Activated T-cell treated with anti-CD3 and anti-CD28 coated beads for 1 hour (primary cell): ENCODE measurements at places on chromosomes 1 and 21.

GRCh38 chr1:85295006-85295431, 18.6 kb upstream of the BCL10 start:
- no peak for DNase-seq

GRCh38 chr1:201619513-201619912, 80.6 kb downstream of the NAV1 start:
- DNase-seq = no peak

GRCh38 chr21:45224189-45224938, 63.3 kb downstream of the POFUT2 start:
- DNase-seq = peak; percentile 45

DNA sequence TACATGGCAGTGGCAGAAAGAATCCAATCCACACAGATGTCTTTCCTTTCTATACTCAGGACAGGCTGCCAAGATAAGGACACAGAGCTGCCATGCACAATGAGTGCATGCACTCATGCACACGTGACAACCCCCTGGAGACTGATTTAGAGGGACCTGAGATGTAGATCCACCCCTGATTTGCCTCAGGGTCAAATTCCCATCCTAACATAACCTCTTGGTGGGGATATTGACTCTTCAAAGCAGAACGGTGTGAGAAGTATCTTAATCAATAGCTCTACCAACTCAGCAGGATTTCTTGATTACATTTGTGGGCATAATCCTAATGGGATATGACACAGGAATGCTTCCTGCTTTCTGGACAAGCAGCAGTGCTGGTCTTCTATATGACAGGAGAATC, 125.2 kb upstream of the DSCAM start:
- DNase-seq = no peak

GRCh38 chr1:91835087-91835521, 50.8 kb downstream of the TGFBR3 start:
- DNase-seq = no peak

- no peak for DNase-seq
These were observed 6.8 kb downstream of the ODF2L start for GRCh38 chr1:86389307-86389706.

- DNase-seq = no peak
These were observed 4.7 kb downstream of the IRF6 start for GRCh38 chr1:209800984-209801834.

DNA sequence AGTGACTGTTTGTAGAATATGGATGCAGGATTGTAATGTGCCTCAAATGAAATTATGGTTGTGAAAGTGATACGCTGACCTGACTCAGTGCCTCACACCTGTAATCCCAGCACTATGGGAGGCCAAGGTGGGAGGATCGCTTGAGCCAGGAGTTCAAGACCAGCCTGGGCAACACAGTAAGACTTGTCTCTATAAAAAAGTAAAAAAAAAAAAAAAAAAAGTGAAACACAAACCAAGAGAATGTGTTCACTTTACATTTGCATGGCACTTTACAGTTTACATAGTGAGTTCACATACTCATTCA, 2.0 kb downstream of the CAPN2 start:
- DNase-seq = no peak

GRCh38 chr1:162166917-162167615, 97.6 kb downstream of the NOS1AP start:
- DNase-seq = no peak

DNA sequence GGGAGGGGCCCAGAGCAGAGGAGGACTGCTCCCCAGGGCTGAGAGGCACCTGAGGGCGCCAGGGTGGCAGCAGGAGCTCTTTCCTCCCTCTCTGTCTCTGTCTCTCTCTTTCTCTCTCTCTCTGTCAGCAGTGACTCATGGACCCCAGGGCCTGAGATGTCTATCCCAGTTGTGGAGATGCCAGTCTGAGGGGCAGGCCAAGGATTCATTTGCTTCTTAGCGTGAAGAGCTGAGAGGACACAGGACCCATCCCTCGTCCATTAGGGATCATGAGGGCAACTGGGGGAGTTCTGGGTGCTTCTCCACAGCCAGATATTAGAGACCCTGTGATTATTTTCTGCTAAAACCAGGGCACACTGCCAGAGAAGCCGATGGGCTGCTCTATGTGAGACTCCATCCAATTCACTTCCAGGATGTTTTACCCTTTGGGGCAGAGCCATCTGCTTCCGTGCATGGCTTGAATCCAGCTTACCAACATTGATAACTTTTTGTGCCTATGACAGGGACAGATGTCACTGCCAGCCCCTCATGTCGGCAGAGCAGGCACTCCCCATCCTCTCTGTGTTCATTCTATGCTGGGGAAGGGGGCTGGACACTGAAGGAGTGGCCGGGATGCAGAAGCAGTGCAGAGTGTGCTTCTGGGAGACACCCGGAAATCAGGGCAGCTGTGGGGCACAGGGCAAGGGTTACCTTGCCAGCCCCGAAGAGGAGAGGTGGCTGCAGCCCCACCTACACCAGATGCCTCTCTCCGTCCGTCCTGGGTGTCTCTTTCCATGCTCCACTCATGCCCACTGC, 4.1 kb upstream of the PCBP3 start:
- no peak for DNase-seq

DNA sequence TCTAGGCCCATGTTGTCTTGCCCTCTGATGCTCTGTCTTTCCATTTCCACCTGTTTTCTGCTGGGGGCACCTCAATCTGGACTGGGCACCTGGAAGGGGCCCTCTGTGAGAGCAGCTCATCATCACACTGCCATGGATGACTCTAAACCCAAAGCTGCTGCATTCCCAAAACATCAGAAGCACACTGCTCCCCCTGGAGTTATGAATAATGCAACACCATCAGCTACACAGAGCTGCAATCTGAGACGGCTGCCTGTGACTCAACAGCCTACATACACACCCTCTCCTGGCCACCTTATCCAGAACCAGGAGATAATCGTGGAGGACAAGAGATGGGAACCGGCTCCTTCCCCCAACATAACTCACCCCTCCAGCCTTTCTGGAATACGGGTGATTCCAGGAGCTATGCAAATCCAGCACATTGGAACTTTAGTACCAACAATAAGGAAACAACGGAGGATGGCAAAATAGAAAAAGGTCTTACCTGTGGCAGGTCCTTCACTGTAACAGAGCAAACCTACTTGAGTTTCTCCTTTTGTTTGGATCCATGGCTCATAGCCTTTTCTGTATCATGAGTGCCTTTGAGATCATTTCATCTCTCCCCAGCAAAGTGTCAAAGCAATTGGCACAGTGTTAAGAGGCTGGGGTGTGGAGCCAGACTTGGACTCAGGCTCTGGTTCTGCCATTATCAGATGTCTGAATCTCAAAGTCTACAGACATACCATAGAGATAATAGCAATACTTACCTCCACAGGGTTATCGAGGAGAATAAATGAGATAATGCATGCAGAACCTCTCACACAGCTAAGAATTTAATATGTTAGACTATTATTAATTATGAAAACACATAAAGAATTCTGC, 29.3 kb downstream of the AK2 start:
- no peak for DNase-seq

DNA sequence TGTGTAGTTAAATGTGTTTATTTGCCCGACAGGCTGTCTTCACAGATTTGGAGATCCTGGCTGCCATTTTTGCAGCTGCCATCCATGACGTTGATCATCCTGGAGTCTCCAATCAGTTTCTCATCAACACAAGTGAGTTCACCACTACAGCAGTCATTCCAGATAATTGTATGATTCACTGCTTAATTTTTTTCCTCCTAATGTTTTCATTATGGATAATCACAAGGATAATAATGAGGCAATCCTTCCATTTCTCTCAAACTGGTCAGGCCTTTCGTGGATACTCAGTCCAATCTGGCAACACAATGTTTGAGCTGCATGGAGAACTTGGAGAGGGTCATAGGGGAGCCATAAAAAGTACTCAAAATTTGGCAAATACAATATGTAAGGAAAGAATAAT, 168.3 kb upstream of the SGIP1 start:
- DNase-seq = no peak

- no peak for DNase-seq
These were observed 85.1 kb upstream of the LMO4 start for GRCh38 chr1:87243573-87243972.

DNA sequence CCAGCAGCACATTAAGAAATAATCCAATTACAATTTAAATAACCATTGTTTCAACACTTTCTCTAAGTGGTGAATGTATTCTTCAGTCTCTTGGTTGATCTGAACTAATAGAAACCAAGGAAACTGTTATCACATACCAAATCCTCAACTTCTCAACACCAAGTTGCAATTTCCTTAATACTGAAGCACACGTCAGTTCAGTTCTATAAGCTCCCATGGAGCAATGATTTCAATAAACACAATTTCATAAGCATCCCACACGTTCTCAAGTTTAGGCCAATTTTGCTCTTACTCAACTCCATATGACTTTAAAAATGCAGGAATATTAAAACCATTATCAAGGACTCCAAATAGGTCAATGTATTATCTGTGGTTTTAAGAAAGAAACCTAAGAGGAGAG, 5.8 kb upstream of the ERG start:
- DNase-seq = no peak

GRCh38 chr21:31075848-31076247, 37.6 kb upstream of the KRTAP19-8 start:
- DNase-seq = no peak

- DNase-seq = peak; percentile 19
These were observed 24.4 kb upstream of the CLDN14 start for GRCh38 chr21:36504067-36505058.

DNA sequence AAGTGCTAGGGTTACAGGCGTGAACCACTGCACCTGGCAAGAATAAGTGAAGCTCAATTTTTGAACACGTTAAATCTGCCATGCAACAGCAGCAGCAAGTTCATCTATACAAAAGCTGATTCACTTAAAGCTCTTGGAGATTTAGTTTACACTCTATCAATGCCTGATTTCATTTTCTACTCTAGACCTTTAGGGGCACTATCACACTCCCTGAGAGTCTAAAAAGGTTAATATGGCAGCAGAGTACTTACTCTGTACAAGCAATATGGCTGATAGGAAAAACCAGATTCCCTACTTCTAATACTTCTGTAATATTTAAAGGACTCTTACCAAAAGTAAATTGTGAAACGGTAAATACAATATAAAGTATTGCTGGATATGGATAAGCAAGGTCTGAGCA, 4.8 kb downstream of the RBM34 start:
- no peak for DNase-seq

DNA sequence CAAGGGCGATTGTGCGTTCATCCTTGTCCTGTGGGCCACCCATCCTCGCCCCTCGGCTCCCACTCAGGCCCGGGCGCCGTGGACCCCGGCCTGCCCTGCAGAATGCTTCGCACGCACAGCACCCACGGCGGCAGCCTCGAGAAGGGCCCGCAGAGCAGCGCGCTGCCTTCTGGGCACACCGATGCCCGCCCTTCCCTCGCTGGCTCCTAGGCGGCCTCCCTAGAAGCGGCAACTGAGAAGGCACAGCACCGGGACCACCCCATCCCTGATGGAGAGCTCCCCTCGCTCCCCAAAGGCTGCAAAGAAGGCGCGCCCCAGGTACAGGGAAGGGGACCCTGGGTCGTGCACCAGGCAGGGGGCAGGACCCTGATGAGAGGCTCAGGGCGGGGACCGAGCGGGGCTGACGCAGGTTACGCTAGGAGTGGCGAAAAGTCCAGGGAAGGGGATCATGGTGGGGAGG, 971 bp downstream of the CAPZB start:
- DNase-seq = no peak

DNA sequence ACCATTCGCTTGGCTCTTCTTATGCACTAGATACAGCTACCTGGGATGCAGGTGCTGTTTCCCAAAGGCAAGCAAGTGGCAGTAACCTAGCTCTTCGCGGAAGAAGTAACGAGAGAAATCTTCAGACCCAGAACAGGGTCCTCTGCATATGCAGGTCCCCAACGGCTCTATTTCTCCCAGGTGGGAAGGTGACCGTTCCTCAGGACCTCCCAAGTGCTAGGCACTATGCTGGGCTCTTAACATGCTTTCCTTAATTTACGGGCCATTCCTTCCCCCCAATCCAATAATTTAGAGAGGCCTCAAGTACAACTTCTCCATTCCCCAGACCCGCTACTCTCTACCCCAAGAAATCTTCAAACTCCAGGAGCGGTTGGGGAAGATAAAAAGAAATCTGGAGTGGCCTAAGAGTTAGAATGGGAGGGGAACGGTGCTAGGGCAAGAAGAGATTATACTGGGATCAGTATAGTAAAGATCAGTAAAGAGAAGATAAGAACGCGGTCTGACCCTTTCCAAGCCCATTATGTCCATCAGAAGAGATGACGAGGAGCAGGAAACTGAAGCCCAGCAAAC, 410 bp downstream of the TXNDC12 start:
- DNase-seq = no peak

DNA sequence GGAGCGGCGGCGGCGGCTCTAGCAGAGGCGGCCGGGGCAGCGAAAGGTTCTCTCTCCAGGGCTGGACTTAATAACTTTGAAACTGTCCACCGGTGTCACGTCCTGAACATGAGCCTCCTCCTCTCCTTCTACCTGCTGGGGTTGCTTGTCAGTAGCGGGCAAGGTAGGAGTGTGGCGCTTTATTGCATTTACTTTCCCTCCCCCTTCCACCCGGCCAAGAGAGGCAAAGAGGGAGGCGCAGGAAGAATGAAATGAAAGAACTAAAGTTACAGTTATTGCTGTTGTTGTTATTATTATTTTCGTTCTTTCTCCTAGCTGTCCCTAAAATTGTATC, 214 bp downstream of the NCAM2 start:
- no peak for DNase-seq

DNA sequence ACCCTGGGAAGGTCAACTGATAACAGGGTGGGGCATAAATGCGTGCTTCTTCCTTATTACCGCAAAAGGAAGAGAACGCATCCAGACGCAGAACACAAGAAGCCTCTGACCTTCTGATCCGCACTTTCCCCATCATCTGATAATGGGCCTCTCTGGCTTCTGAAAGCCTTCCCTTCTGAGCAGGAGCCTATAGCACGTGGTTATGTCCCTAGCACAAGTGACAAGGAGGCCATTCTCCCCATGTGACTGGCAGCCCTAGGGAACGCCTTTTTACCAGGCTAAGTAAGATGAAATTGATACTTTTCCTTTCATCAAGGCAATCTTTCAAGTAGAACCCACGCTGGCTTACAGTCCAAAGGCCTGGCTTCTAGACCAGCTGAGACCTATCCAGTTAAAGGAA, 34.2 kb downstream of the RABIF start:
- no peak for DNase-seq

- no peak for DNase-seq
These were observed 16.4 kb downstream of the ZBTB21 start for GRCh38 chr21:41993744-41994143.

- peak; percentile 33 for DNase-seq
These were observed 51.0 kb downstream of the SMYD2 start for GRCh38 chr1:214331827-214332423.

GRCh38 chr1:966135-966703, at the start of gene PLEKHN1:
PLEKHN1 (plus strand) TSS chr1:966482; CDS start chr1:966532, 50 bp downstream.
- no peak for DNase-seq

DNA sequence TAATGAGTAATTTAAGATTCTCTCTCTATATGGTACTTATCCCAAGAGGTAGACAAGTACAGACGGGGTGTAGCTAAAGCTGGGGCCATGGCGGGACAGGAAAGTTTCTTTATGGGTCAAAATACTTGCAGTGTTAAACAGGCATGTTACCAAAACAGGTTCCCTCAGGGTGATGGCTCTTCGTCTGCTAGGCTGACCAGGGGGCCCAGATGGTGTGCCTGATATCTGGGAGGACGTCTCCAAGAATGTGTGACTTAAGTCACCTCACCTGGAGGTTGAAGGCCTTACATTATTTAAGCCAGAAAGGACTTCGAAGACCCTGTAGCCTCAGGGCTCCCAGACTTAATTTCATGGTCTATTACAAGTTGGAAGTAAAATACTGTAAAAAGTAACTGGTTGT, 52.7 kb upstream of the FMOD start:
- DNase-seq = no peak
